ENCODE measurements at places on chromosomes 6 and 20. TPM values are rescaled to one million over a fixed set of nuclear protein-coding genes. Genes with fewer than 3 reads are reported as not detected.

KCNQ2 gene
- 0.89 TPM for total RNA-seq

MROH8 gene
- total RNA-seq, result 0.81 TPM

HLA-DRA gene
- 100 TPM for total RNA-seq

SYCP2L gene
- total RNA-seq, result not detected

NKX2-2 gene
- total RNA-seq, result not detected

- no peak overlapping the region for H3K27ac ChIP-seq
- no peak for DNase-seq
- no peaks in the 10 kb centered on the region for H3K36me3 ChIP-seq
Measured at GRCh38 chr6:6579281-6579680, 9.2 kb upstream of the LY86 start.

DNA sequence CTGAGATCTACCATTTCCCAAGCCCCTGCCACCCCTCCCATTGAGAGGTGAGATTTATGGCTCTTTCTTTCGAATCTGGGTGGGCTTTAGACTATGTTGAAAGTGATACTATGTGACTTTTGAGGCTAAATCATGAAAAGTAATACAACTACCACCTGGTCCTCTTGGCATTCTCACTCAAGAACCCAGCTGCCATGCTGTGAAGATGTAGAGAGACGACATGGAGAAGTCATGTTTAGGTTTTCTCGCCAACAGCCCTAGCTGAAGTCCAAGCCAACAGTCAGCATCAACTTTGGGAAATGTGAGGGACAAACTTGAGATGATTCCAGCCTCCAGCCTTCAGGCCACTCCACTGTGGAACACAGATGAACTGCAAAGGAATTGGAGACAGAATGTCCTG, 108.7 kb downstream of the SCP2D1 start:
- H3K27ac ChIP-seq, result no peak overlapping the region
- H3K4me3 ChIP-seq, result no peak overlapping the region
- DNase-seq, result no peak
- no peaks in the 10 kb centered on the region for H3K27me3 ChIP-seq

DNA sequence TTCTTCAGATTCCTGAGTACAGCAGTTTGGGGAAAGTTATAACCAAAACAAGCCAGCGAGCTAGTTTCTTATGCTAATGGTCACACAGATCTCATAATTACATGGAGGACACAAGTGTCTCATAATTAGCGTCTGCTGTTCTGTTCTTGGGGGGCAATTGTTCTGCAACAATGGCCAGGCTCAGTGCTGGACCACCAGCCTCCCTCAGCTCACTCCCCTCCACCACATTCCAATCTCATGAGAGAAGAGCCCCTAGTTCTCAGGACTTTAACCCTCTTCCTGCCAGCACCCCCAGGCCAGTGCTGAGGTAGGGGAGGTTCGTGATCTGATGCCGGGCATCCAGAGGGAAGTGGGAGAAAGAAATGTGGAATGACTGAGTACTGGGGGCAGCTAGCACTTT, 20.2 kb upstream of the TOX2 start:
- peaks cover 3% of the 10 kb centered on the region for H3K27me3 ChIP-seq
- H3K4me3 ChIP-seq, result no peak overlapping the region
- no peaks in the 10 kb centered on the region for H3K4me1 ChIP-seq
- DNase-seq, result no peak

DNA sequence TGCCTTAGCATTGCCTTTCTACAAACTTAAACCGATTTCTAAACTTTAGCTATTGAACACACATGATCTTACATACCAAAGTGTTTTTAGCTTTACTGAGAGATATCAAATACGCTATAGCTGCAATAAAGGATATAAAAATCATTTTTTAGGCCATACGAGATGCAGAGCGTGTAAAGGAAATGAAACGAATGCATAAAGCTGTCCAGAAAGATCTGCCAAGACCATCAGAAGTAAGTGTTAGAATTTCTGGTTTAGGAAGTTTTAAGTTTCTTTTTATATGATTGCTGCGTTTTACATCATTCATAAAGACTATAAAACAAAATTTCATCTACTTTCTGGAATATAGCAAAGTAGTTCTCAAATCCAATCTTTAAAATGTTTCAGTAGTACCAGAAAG, 38.4 kb downstream of the CDC5L start:
- H3K27ac ChIP-seq, result no peak overlapping the region
- H3K36me3 ChIP-seq, result peaks cover 89% of the 10 kb centered on the region
- H3K4me3 ChIP-seq, result no peak overlapping the region
- H3K27me3 ChIP-seq, result no peaks in the 10 kb centered on the region
- H3K4me1 ChIP-seq, result no peaks in the 10 kb centered on the region
- DNase-seq, result no peak

DNA sequence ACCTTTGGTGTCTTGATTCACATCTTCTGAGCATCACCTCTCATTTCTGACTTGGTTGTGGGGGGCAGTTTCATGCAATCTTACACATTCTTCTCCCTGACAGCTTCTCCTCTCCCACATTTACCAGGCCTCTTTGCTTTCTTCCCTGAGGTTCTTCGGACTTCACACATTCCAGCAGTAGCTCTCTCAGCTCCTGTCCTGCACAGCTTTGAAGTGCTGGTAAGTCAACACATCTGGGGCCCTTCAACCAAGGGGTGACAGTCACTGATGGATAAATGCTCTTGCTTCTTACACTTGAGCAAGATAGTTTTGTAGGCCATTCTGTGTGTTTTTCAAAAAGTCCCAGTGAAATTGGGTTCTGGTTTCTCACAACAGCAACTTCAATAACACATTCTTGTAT, 2.5 kb upstream of the SLC35B3 start:
- no peak for DNase-seq
- no peak overlapping the region for H3K27ac ChIP-seq
- peaks cover 20% of the 10 kb centered on the region for H3K4me1 ChIP-seq
- H3K4me3 ChIP-seq, result no peak overlapping the region
- H3K36me3 ChIP-seq, result no peaks in the 10 kb centered on the region
- H3K27me3 ChIP-seq, result no peaks in the 10 kb centered on the region

DNA sequence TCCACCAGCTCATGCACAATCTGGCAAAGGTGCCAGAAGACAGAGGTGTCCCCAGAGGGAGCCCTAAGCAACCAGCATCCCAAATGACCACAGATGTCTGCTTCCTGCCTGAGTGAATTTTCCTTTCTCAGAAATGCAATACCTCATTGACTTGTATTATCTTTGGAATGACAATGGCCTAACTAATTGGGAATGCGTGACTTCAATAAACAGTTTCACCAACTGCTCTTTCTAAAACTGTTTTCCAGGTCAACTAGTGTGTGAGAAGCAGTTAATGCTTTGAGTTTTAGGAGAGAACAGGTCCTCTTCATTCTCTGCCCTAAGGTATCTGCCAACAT, 108.9 kb upstream of the SNX9 start:
- H3K27me3 ChIP-seq, result peaks cover 5% of the 10 kb centered on the region
- no peak overlapping the region for H3K4me3 ChIP-seq
- DNase-seq, result no peak
- H3K4me1 ChIP-seq, result no peaks in the 10 kb centered on the region
- H3K27ac ChIP-seq, result no peak overlapping the region

DNA sequence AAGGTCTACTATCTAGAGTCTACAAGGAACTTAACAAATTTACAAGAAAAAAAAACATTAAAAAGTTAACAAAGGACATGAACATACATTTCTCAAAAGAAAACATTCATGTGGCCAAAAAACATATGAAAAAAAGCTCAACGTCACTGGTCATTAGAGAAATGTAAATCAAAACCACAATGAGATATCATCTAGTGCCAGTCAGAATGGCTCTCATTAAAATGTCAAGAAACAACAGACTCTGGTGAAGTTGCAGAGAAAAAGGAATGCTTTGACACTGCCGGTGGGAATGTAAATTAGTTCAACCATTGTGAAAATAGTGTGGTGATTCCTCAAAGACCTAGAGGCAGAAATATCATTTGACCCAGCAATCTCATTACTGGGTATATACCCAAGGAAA, 48.3 kb downstream of the OGFRL1 start:
- H3K27ac ChIP-seq, result no peak overlapping the region
- no peak for DNase-seq
- no peaks in the 10 kb centered on the region for H3K36me3 ChIP-seq
- H3K4me3 ChIP-seq, result no peak overlapping the region

DNA sequence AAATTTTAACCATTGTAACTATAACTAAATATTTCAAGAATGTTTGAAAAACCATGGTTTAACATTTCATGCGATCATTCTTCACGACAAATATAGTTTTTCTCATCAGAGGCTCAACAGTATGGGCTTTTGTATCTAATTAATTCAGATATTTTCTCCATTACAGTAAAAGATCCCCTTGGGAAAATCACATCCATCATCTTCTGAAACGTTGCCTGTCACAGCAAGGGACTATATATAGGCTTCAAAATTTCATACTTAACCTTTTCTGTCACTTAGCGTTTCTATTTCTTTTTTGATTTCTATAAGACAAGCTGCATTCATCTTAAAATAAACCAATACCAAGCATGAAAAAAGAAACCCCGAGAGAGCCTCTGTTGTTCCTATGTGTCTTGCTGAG, 710.0 kb downstream of the PRKN start:
- H3K27me3 ChIP-seq, result no peaks in the 10 kb centered on the region
- no peak overlapping the region for H3K4me3 ChIP-seq
- no peaks in the 10 kb centered on the region for H3K36me3 ChIP-seq
- no peaks in the 10 kb centered on the region for H3K4me1 ChIP-seq

DNA sequence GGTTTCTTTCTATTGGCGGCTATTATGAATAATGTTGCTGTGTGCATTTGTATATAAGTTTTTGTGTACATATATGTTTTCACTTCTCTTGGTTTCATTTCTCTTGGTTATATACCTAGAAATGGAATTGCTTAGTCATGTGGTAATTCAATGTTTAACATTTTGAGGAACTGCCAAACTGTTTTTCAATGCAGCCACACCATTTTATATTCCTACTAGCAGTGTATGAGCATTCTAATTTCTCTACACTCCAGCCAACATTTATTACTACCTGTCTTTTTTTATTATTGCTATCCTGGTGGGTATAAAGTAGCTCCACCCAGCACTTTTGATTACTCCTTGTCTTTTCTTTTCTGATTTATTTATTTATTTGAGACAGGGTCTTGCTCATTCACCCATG, 54.8 kb downstream of the PHACTR2 start:
- no peak overlapping the region for H3K4me3 ChIP-seq
- H3K4me1 ChIP-seq, result peaks cover 2% of the 10 kb centered on the region
- DNase-seq, result no peak
- H3K27me3 ChIP-seq, result no peaks in the 10 kb centered on the region
- no peak overlapping the region for H3K27ac ChIP-seq
- H3K36me3 ChIP-seq, result no peaks in the 10 kb centered on the region

- no peaks in the 10 kb centered on the region for H3K27me3 ChIP-seq
- peaks cover 11% of the 10 kb centered on the region for H3K36me3 ChIP-seq
- H3K4me1 ChIP-seq, result no peaks in the 10 kb centered on the region
- peak; percentile 26 for DNase-seq
- no peak overlapping the region for H3K27ac ChIP-seq
- H3K4me3 ChIP-seq, result no peak overlapping the region
Measured at GRCh38 chr20:25296094-25297093, 48.5 kb downstream of the PYGB start.

- no peak overlapping the region for H3K4me3 ChIP-seq
- H3K36me3 ChIP-seq, result no peaks in the 10 kb centered on the region
- H3K27ac ChIP-seq, result no peak overlapping the region
- no peak for DNase-seq
- H3K27me3 ChIP-seq, result no peaks in the 10 kb centered on the region
Measured at GRCh38 chr6:48957781-48958180, 505.3 kb downstream of the MMUT start.

DNA sequence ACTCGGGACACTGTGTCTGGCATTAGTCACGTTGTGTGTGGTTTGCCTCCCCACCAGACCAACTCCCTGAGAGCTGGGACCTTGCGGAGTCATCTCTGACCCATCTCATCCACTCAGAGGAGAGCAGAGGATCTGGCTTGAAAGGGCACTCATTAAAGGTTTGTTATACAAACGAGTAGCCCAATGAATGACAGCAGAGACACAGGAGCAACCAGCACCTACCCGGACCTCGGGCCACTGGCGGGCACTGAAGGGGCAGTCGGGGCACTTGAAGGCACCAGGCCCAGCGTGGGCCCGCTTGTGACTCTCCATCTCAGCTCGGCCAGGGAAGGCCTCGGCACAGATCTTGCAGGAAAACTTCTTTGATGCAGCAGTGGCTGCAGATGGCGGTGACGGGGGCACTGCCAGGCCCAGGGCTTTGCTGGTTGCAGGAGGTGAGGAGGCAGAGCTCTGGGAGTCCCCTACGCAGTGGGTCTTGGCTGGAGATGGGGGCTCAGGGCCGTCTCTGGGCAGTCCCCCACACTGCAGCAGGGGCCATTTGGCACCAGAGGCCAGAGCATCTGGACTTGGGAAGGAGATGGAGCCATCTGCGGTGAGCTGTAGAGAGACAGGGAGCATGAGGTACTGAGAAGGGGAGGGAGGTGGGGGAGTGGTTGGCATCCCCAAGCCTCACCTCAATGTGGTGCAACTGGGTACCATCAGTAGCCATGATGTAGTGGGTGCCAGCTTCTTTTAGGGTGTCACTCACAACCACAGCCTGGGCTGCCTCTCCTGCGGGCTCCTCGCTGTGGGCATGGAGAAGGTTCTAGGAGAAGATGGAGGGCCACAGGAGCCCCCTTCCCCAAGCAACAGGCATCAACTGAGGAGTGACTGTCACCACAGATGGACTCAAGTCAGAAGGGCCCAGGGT, 17.7 kb downstream of the PCIF1 start:
- H3K27ac ChIP-seq, result no peak overlapping the region
- no peaks in the 10 kb centered on the region for H3K27me3 ChIP-seq
- no peak overlapping the region for H3K4me3 ChIP-seq
- H3K36me3 ChIP-seq, result peaks cover 71% of the 10 kb centered on the region
- H3K4me1 ChIP-seq, result no peaks in the 10 kb centered on the region
- DNase-seq, result no peak

- no peaks in the 10 kb centered on the region for H3K27me3 ChIP-seq
- no peak overlapping the region for H3K27ac ChIP-seq
- no peaks in the 10 kb centered on the region for H3K4me1 ChIP-seq
- H3K4me3 ChIP-seq, result no peak overlapping the region
- no peak for DNase-seq
Measured at GRCh38 chr20:19453410-19453809, 241.0 kb downstream of the SLC24A3 start.

Measured in CD4-positive, CD25-positive, alpha-beta regulatory T cell (primary cell).